ENCODE measurements at places on chromosomes 7 and 10.

GRCh38 chr10:45227456-45227855, 88.0 kb downstream of the OR13A1 start:
- no peak for DNase-seq

- DNase-seq, result no peak
Measured at GRCh38 chr10:65231148-65231547, 1694.7 kb upstream of the LRRTM3 start.

DNA sequence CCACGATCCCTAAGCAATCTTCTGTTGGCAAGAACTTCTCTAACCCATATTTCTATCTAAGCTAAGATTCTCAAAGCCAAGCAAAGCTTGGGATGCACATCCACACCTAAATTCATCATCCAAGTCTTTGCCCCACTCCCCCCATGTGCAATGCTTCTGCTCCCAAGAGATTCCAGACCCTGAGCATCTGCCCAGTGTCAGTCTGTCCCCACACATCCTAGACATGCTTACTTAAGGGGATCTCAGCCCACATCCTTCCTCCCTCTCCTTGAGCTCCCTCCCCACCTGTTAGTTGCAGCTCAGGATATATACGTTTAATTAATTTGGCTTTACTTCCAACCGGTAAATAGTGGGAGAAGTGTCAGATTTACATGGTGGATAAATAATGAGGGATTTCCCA, 17.0 kb upstream of the TMEM273 start:
- no peak for DNase-seq

DNA sequence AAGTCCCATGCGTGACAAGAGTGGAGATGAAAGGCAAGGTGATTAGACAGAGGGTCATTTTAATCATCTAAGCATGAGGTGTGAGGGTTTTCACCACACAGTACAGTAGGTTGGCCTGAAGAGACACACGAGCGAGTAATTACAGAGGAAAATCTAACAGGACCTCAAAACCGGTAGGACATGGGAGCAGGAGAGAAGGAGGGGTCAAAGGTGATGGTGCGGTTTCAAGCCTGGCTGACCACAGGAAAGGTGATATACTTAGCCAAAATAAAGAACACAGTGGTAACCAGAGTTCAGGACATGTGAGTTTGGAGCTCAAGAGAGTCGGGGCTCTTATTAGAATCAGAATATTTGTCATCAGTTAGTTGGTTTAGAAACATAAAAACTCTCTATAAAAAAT, 20.0 kb downstream of the GLI3 start:
- no peak for DNase-seq

- no peak for DNase-seq
Measured at GRCh38 chr7:45920502-45921380, at the start of gene IGFBP3. IGFBP3 (minus strand) TSS chr7:45921272; CDS start chr7:45921140, 132 bp downstream.

- no peak for DNase-seq
Measured at GRCh38 chr10:47288236-47288635, 11.8 kb upstream of the GDF10 start.

GRCh38 chr7:70063371-70063770, 465.1 kb downstream of the AUTS2 start:
- DNase-seq, result no peak

DNA sequence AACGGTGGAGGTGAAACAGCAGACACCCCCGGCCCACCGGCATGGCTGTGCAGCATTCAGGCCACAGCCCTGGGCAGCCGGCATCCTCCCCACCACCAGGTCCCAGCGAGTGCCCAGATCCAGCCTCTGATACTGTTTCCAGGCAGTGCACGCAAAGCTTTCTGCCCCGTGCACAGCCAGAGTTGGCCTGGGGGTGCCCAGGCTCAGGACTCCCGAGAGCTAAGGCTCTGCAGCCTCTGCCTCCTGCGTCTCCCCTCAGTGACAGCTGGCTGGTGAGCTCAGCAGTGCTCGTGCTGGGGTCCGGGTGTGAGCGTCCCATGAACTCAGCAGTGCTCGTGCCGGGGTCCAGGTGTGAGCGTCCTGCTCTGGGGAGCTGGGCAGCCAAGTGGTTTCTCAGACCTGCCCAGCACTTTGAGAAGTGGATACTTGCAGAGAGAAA, 65.4 kb downstream of the CFAP46 start:
- no peak for DNase-seq

DNA sequence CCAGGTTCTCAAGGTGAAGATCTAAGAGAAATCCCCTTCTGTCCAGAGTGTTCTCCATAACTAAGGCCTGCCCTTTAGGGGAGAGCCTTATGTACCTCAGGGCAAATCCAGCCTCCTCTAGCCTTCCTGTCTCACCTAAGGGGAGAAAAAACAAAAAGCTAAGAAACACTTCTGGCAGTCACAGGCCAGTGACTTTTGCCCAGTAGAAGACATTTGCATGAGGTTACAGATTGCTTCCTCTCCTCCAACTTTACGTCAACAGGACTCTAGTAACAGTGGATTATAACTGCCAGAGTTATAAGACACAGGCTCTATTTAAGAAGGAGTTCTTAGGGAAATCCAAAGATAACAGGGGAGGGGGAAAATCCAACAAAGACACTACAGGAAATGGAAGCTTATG, 15.9 kb upstream of the FAM241B start:
- DNase-seq, result no peak
